Right lung (tissue), 10 donors: ENCODE measurements at places on chromosomes 1 and 21. TPM values are rescaled to one million over a fixed set of nuclear protein-coding genes. Genes with fewer than 3 reads are reported as not detected.
A peak's percentile ranks its signal among the peaks of the same experiment; 100 is the strongest.

DNA sequence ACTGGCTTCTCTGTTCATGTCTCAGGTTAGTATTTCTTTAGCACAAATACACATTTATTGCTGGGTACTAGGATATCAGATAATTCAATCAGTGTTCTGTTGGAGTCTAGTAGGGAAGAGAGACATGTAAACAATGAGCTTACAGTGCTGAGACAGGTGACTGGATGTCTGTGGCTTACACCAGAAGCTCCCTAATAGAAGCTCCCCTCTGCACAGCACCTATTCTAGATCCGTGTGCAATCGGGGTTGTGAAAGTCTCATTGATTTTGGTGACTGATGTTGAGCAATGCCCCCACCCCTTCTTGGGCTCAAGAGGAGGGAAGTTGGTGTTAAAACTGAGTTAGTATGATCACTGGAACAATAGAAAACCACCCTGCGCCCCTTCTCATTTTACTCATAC lies 279.2 kb downstream of the RPS6KC1 start:
- DNase-seq = no peak

- peak; percentile 28 for DNase-seq
These were observed 218.0 kb upstream of the GALNT2 start for GRCh38 chr1:229848752-229849677.

Gene TMEM82
- polyA plus RNA-seq = not detected

Gene SH3BGRL3
- polyA plus RNA-seq = 116 TPM

Gene PTCH2
- 6.0 TPM for polyA plus RNA-seq

Gene ERG
- 36.3 TPM for polyA plus RNA-seq

Gene TEDDM1
- 0.44 TPM for polyA plus RNA-seq
